ENCODE measurements at places on chromosomes 4 and X.

DNA sequence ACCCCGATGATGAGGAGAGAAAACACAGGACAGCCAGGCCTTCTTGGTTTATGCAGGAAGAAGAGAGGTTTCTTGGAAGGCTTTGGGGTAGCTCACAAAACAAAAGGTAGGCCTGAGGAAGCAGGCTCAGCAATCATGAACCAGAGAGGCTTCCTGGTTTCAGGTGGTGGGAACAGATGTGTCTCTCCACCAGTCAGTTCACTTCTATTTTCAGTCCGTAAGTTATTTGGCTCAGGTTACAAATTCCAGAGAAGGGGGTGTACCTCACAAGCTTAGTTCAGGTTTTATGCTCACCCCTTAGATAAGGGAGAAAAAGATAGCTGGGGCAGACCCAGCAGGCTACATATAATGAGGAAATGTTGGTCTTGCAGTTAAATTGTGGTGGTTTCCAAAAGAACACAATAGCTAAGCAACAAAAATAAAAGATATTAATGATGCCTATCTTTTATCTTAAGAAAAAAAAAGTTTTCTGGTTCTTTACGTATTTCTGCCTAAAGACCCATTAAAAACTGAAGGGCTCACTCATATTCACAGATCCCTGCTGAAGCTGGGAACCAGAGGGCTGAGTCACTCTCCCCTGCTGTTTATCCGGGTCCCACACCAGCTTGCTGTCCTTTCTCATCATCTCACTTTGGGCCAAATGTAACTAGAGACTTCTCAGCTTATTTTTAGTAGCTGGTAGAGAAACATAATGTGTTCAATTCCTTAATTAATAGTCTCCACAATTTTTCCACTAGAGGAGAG lies 177.0 kb downstream of the CAMK2D start:
- no peak for DNase-seq

GRCh38 chr4:150582146-150582872 lies at the start of gene MAB21L2:
MAB21L2 (plus strand) TSS chr4:150582151; CDS start chr4:150583030, 879 bp downstream.
- DNase-seq = no peak

- DNase-seq = no peak
Measured at GRCh38 chr4:125736057-125736456, 421.3 kb downstream of the FAT4 start.

- no peak for DNase-seq
Measured at GRCh38 chr4:151408380-151408629, 671 bp upstream of the FHIP1A start.

All from heart right ventricle (tissue), 16 donors.